CD4-positive, alpha-beta T cell treated with Interleukin-17A for 4 hours (primary cell): ENCODE measurements at places on chromosomes 2 and 18.

GRCh38 chr2:86035376-86035882, 70.3 kb downstream of the POLR1A start:
- peak; percentile 50 for DNase-seq

GRCh38 chr2:160584972-160585494, 91.4 kb upstream of the RBMS1 start:
- no peak for DNase-seq

DNA sequence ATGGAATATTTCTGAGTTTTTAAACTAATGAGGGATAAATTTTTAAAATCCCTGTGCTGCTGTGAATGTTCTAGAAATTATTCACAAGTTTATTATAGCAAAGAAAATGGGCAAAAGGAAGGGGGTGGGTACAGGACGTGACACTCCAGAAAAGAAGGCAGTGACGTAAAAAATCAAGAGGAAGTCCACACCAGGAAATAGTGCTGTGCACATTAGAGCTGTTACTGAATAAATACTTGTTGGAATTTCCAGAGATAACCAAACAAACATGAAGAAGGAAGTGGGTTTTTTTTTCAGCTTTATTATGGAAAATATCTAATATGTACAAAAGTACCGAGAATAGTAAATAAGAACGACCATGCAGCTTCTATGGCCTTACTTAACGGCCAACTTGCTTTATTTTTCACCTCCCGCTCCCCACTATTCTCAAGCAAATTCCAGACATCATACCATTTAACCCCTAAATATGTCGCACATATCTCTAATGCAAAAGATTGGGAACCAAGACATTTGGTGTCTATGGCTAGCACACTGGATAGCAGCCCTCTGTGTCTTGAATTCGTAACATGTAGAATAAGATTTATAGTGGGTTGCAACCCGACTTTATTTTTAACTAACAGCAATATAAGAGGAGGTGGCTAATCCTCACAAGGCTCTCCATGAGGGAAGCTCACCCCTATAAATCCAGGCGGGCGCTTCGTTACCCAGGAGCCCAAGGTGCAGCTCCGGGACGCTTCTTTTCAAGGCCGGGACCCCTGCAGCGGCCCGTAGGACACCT, 580 bp upstream of the NDUFV2 start:
- no peak for DNase-seq

GRCh38 chr2:8680822-8681760, 765 bp upstream of the ID2 start:
- peak; percentile 64 for DNase-seq

DNA sequence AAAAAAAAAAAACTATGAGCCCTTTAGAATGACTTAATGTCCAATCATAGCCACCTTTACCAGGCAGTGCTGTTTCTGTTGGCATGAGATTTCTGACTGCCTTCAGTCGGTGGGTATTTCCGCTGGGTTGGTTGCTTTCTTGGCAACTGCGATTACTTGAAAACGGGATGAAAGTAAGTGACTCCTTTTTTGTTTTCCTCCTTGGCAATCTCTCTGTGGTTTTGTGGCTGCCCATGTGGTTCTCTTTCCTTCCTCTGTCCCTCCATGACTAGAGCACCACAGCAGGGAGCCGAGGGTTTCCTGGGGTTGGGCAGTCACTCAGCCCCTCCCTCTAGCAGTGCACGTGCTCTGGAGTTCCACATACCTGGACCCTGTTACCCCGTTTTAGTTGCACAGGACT, 112.1 kb downstream of the KLHL29 start:
- DNase-seq: peak; percentile 17

GRCh38 chr2:185130685-185131084, 532.4 kb downstream of the ZNF804A start:
- DNase-seq: no peak

DNA sequence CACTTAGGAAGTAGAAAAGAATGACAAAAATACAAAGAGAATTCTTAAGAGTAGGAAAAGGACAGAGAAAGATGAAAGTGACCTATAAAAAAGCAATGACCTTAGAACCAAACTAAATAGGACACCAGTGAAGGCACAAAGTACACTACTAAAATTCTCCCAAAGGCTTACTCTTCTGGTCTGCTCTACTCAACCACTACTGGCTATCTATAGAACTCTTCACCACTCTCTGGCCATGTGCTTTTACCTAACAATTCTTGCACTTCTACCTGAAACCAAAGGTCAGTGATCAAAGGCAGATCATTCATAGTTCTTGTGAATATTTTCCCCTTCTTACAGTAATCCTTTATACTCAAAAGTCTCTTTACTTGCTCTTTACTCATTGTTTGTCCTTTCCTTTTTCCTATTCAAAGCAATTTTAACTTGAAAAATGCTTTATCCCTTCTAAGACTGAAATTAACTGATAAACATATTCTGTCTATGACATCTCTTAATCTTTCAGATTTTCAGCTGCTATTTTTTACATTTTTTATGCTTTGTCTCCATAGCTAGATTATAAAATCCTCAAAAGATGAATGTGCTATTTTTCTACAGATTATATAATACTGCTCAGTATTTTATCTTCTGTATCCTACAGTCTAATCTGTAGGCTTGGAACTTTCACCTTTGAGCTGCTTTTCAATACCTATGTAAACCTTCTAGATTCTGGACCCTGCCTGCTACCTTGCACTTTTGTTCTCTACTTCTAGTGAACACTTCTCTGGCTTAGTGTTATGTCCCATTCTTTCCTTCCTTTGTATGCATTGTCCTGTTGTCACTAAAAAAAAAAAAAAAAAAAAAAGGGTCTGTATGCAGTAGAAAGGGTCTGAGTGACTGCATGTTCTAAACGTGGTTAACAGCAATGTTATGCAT, 64.6 kb downstream of the NCKAP1 start:
- DNase-seq: no peak

DNA sequence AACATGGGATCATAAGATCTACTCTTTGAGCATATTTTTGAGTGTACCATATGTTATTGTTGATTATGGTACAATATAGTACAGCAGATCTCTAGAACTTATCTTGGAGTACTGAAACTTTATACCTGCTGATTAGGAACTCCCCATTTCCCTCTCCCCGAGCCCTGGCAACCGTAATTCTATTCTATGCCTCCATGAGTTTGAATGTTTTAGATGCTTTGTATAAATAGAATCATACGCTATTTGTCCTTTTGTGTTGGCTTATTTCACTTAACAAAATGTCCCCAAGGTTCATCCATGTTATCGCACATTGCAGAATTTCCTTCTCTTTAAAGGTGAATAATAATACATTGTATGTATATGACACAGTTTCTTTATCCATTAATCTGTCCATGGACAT, 117.2 kb downstream of the PTPRM start:
- DNase-seq: no peak

- no peak for DNase-seq
These were observed 23.3 kb downstream of the ARMC9 start for GRCh38 chr2:231221761-231222160.

- no peak for DNase-seq
These were observed 1.7 kb downstream of the VAPA start for GRCh38 chr18:9915291-9916076.

DNA sequence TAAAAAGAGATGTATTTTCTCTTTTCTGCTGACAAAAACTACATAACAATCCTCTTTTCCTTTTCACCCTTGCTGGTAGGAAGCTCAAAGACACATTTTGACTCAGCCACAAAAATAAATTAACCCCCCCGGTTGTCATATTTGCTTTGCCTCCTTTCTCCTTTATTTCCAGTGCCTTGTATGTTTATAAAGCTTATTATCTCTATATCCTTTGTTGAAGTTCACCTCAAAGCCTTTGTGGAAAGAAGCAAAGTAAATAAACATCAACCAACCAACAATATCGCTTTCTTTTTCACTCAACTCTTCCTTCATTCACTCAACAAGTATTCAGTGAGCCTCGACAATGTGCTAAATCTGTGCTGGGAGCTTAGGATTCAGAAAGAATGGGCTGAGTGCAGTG, 276.5 kb upstream of the ID2 start:
- DNase-seq: no peak

DNA sequence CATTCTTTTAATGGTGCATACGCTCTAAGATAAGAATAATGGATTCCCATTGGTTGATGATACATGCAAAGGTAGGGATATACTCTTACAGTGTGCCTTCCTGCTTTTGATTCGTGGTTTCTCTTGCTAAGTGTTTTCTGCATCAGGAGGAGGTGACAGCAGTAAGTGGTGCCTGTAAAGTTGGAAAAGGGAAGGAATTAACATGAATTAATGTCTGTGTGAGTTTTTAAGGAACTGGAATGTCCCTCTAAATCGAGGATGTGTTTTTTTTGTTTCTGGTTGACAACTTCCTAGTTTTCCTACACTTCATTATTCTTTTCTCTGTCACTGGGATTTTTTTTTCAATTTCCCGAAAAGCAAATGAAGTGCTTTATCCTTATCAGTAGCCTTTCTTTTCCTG, 54.4 kb downstream of the CRIM1 start:
- DNase-seq: no peak

DNA sequence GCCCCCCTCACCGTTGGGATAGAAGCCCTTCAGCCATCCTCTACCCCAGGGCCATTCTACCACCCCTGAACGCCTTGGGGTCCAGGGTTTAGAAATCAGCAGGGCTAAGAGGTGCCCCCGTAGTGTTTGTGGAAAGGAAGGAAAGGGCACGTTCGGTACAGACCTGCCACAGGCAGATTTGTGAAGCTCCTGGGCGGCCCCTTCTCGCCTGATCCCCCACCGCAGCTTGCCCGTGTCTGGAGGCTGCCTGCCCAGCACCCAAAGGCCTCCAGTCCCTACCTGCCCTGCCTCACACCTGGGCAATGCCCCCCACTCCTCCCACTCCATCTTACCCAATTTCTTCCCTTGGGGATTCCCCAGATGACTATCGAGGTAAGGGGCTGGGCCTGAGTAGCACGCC, 21.2 kb downstream of the ATP6V1C2 start:
- DNase-seq: no peak

- no peak for DNase-seq
These were observed 446 bp upstream of the COPS7B start for GRCh38 chr2:231785822-231786176.

DNA sequence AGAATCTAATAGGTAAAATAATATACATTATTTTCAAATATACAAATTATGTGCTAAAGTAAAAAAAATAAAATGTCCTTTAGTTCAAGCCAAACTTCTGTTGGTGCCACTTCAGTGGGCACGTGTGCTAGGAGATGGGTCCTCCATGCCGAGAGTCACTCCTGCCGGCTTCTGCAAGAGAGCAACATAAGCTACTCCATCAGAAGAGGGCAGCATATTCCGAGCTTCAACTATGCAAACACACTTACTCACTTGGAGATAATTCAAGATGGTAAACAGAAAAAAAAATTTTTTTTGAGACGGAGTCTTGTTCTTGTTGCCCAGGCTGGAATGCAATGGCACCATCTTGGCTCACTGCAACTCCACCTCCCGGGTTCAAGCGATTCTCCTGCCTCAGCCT, 24.4 kb downstream of the CNOT11 start:
- no peak for DNase-seq

GRCh38 chr18:22179174-22179573, 9.8 kb downstream of the GATA6 start:
- DNase-seq: no peak

GRCh38 chr2:241535871-241536655, 22.5 kb upstream of the BOK start:
- DNase-seq: no peak

DNA sequence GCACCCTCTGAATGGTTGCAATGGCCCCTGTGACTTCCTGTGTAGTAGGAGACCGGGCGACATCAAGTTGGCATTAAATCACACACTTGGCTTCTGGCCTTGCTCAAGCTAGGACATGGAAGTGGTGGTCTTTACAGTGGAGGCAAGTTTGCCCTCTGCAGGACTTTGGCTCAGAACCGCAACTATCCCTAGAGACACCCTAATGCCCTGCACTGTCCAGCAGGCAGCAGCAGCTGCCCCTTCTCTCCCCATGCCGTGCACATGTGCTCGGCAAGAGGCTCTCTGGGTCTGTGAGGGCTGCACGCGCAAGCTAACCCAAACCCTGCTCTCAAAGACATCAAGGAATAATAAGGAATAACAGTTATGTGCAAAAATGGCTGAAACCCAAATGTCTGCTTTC, 106.5 kb downstream of the COL6A3 start:
- no peak for DNase-seq

- DNase-seq: no peak
These were observed 85.7 kb downstream of the COPS8 start for GRCh38 chr2:237171396-237171795.

GRCh38 chr2:157911246-157911645, 35.1 kb upstream of the ACVR1 start:
- DNase-seq: no peak

DNA sequence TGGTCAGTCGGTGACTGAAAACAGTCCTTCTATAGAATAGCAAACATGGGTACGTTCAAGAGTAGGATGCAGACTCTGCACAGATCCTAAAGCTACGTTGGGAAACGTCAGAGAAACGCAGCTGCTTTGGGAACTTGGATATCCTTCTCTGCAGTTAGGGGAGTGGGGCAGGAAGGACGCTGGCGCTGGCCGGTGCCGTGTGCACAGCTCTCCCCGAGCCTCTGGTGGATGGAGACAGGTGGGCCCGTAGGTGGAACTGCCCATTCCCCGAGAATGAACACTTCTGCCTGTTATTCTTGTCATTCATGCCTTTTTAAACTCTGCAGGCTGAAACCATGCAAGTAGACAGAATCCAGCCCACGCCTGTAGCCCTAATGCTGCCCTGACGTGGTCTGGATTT, 91.7 kb upstream of the MBOAT2 start:
- DNase-seq: no peak

DNA sequence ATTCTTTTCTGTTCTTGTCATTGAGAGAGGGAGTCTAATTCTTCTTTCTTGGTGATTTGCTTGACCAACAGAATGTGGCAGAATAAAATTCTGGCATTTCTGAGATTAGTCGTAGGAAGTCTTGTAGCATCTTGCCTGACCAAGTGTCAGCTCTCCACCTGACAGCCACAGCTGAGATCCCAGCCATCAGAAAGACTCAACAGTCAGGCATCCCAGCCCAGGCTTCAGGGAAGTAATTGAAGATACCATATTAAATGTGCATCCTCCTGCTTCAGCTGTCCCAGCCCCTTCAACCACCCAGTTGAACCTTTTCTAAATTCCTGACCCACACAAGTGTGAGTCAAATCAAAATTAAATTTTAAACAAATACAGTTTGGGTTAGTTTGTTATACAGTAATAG, 208.3 kb downstream of the PIK3C3 start:
- no peak for DNase-seq

DNA sequence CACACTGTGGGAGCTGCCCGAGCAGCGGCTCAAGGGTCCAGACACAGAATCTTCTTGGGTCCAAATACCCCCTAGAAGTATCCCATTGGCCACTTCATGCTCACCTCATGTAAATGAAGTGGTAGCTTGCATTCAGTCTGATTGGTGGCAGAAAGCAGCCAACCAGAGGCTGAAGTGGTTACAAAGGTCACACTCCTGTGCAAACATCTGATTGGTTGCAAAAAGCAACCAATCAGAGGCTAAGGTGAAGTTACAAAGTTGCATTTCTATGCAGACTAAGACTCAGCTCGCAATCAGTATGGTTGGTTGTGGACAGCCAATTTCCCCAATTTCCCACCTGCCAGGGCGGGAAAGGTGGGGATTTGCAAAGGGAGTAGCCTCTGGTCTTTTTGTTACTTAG, 94.3 kb downstream of the DGKD start:
- no peak for DNase-seq

GRCh38 chr18:34657860-34658500, 52.1 kb upstream of the DTNA start:
- no peak for DNase-seq

- no peak for DNase-seq
These were observed 221.4 kb upstream of the ST6GAL2 start for GRCh38 chr2:107107351-107107750.

- no peak for DNase-seq
These were observed 436.4 kb downstream of the ZNF521 start for GRCh38 chr18:24915547-24915946.
